CD14-positive monocyte (primary cell): ENCODE measurements at places on chromosomes 12 and 14.

DNA sequence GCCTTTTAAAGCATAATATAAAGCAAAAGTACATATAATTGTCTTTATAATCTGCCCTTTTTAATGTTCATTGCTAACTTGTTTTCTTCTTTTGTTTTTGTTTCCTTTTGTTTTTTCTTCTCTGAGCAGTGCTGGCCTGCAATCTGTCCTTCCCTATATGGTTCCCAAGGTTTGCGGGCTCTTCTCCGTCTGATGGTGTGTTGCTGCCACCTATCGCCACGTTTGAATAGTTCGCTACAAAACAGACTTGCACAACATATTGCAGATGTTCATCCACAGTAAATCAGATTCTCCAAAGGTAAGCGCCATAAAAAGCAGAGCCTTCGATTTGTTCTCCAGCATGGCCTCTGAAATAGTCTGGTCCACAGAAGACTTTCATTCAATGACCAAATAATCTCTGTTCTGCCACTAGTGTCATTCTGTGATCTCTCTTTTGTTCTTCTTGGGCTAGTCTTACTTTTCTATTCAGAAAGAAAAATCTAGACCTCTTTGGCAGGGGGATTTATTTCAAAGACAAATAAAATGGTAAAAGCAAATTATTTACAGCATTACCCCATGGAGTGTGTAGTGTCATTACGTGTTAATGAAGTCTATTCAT, 33.5 kb downstream of the C12orf50 start:
- H3K4me3 ChIP-seq: no peak overlapping the region
- H3K27me3 ChIP-seq: no peaks in the 10 kb centered on the region
- H3K4me1 ChIP-seq: no peaks in the 10 kb centered on the region
- H3K27ac ChIP-seq: no peak overlapping the region

DNA sequence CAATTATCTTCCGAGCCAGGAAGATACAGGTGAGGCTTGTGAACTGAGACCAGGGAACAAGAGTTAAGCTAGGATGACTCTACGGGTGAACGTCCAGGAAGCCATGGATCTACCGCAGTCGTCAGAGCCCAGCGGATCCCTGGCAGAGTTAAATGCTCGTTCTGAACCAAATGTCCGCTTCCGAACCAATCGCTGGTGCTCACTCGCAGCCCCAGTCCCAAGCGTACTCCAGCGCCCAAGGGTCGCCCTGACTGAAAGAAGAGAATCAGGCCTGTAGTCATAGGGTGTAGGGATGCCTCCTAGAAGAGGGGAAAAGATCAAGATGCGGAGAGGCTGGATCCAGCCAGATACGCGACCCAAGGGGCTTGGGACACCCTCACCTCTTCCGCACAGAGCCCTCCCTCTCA, 283 bp downstream of the VIPAS39 start:
- H3K27ac ChIP-seq: peak overlapping the region; percentile 66
- peak; percentile 6 for DNase-seq
- H3K4me3 ChIP-seq: peak overlapping the region; percentile 87
- no peaks in the 10 kb centered on the region for H3K27me3 ChIP-seq

DNA sequence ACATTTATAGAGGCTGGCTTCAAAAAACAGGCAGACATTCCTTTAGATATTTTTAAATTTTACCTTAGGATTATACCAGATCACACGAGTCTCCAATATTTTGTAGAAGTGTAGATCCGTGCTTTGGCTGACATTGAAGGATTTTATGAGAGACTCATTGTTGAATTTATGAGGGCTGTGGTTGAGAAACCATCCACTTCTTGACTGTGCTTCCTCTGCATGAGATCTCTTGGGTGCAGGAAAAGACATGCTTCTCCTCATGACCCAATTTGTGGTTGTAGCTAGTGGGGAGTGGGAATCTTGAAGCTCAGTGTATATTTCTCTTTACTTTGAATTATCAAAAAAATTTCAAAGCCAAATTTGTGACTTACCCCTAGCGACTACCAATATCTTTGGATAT, 36.7 kb upstream of the NKX2-8 start:
- no peak for DNase-seq
- H3K4me1 ChIP-seq: no peaks in the 10 kb centered on the region
- H3K4me3 ChIP-seq: no peak overlapping the region
- no peaks in the 10 kb centered on the region for H3K27me3 ChIP-seq
- H3K27ac ChIP-seq: no peak overlapping the region
- no peaks in the 10 kb centered on the region for H3K36me3 ChIP-seq

DNA sequence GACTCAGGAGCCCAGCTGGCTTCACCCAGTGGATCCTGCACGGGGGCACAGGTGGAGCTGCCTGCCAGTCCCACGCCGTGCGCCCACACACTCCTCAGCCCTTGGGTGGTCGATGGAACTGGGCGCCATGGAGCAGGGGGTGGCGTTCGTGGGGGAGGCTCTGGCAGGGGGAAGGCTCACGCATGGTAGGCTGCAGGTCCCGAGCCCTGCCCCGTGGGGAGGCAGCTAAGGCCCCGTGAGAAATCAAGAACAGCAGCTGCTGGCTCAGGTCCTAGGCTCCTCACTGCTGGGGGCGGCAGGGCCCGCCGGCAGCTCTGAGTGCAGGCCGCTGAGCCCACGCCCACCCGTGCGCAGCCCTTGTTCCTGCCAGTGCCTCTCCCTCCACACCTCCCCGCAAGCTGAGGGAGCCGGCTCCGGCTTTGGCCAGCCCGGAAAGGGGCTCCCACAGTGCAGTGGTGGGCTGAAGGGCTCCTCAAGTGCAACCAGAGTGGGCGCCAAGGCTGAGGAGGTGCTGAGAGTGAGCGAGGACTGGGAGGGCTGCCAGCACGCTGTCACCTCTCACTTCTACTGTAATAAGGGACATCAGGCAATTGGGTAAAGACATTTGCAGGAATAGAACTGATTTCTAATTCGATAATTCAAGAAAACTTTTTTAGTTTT, 115.4 kb downstream of the TMTC2 start:
- no peaks in the 10 kb centered on the region for H3K27me3 ChIP-seq
- DNase-seq: no peak
- H3K4me1 ChIP-seq: no peaks in the 10 kb centered on the region
- H3K36me3 ChIP-seq: peaks cover 7% of the 10 kb centered on the region

DNA sequence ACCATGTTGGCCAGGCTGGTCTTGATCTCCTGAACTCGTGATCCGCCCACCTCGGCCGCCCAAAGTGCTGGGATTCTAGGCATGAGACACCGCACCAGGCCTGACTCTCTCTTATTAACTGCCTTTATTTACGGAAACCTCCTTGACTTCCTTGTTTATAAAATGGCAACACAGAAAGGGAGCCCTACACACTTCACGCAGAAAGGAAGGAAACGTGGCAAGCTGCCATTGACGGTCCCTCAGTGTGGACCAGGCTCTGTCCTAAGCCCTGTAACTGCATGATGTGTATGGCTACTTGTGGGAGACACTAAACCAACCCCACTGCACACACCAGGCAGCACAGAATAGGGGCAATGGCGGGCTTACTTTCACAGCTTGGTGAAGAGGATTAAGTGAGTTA, 11.7 kb downstream of the CINP start:
- peak; percentile 14 for DNase-seq
- H3K4me3 ChIP-seq: no peak overlapping the region
- peak overlapping the region; percentile 61 for H3K27ac ChIP-seq
- H3K4me1 ChIP-seq: peaks cover 22% of the 10 kb centered on the region

DNA sequence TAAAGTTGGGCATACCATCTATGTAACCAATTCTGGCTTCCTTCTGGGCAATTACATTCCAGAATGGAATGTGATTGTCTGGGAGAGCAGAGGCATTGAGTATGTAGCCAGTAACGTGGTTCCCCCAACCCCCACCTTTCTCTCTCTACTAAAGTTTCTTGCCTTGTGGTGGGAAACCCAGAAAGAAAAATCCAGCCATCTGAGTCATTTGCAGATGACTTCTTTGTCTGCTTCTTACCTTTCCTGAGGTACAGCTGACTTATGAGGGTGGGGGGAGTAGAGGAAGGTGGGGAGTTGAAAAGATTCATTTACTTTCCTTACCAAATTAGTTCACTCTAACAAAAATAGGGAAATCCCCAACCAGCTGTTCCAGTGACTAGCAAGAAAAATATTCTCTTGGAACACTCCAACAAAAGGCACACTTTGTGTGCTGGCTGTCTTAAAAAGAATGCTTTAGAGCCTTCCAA, 112.1 kb upstream of the FRMD6 start:
- H3K4me1 ChIP-seq: no peaks in the 10 kb centered on the region
- no peak for DNase-seq
- H3K36me3 ChIP-seq: no peaks in the 10 kb centered on the region
- no peaks in the 10 kb centered on the region for H3K27me3 ChIP-seq
- no peak overlapping the region for H3K27ac ChIP-seq

GRCh38 chr14:81784084-81784483, 250.4 kb upstream of the SEL1L start:
- no peaks in the 10 kb centered on the region for H3K4me1 ChIP-seq
- H3K36me3 ChIP-seq: no peaks in the 10 kb centered on the region
- H3K27me3 ChIP-seq: no peaks in the 10 kb centered on the region
- no peak for DNase-seq

GRCh38 chr14:103456167-103456835, 66.3 kb downstream of the CKB start:
- no peaks in the 10 kb centered on the region for H3K4me1 ChIP-seq
- H3K4me3 ChIP-seq: no peak overlapping the region
- H3K36me3 ChIP-seq: peaks cover 50% of the 10 kb centered on the region
- DNase-seq: no peak
- no peak overlapping the region for H3K27ac ChIP-seq

- no peaks in the 10 kb centered on the region for H3K36me3 ChIP-seq
- H3K4me3 ChIP-seq: no peak overlapping the region
- no peaks in the 10 kb centered on the region for H3K4me1 ChIP-seq
- H3K27ac ChIP-seq: no peak overlapping the region
These were observed 61.1 kb downstream of the RAB35 start for GRCh38 chr12:120055231-120056000.

DNA sequence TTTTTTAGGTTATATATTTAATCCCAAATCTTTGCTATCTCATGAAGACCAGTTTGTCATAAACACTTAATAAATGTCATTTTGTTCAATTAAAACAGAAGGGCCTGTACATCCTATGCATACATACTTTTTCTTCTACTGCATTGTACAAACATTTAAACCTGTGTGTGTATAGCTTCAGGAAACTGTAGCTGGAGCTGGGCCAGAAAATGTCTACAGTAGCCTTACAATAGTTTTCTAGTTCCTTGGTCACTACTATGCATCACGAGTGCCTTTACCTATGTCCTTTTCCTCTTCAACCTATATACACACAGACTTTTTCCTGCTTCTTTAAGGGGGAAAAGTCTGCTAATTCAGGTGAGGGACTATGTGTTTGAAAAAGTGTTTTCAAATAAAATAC, 302.8 kb downstream of the PAWR start:
- no peak overlapping the region for H3K4me3 ChIP-seq
- DNase-seq: no peak
- H3K36me3 ChIP-seq: no peaks in the 10 kb centered on the region
- no peaks in the 10 kb centered on the region for H3K4me1 ChIP-seq
- H3K27me3 ChIP-seq: no peaks in the 10 kb centered on the region

DNA sequence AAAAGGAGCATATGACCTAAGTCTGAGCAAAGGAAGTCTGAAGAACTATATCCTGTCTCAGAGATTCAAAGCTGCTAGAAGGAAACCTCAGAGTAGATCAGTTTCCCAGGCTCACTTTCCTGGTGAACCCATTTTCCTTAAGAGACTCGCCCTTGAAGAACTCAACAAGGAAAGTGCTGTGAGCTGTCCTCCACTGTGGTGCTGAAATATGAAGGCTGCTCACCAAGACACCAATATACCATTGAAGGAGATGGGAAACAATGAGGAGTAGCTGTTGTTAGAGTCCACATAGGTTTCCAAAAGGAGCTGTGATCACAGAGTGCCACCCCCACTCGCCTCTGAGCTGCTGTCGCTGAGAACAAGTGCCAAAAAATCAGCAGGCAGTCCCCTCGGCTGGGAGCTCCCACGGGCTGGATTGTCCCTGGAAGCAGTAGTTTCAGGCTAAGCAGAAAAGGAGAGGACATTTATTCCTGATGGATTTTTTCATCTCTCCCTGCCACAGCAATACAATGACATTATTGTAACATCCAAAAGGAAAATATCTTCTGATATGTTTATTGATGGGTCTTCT, 282.1 kb downstream of the RPS29 start:
- H3K36me3 ChIP-seq: no peaks in the 10 kb centered on the region
- H3K27ac ChIP-seq: no peak overlapping the region
- H3K4me1 ChIP-seq: no peaks in the 10 kb centered on the region
- H3K27me3 ChIP-seq: no peaks in the 10 kb centered on the region
- H3K4me3 ChIP-seq: no peak overlapping the region
- no peak for DNase-seq

DNA sequence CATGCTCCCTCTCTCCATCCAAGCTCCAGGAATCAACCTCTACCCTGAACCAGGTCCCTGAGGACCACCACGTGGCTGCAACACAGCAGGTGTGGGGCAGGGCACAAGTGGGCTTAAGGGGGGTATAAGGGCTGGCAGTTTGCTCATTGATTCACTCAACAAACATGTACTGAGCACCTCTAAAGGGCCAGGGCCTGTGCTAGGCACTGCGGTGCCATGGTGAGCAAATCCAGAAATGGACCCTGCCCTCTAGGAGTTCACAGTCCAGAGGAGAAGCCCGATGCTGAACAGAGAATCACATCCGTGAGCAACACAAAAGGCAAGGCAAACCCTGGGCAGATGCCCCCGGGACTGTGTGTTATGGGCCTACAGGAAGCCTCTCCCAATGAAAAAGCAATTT, 6.5 kb upstream of the AQP2 start:
- H3K27me3 ChIP-seq: peaks cover 39% of the 10 kb centered on the region
- no peak overlapping the region for H3K4me3 ChIP-seq
- no peaks in the 10 kb centered on the region for H3K36me3 ChIP-seq
- H3K4me1 ChIP-seq: peaks cover 25% of the 10 kb centered on the region
- DNase-seq: no peak

DNA sequence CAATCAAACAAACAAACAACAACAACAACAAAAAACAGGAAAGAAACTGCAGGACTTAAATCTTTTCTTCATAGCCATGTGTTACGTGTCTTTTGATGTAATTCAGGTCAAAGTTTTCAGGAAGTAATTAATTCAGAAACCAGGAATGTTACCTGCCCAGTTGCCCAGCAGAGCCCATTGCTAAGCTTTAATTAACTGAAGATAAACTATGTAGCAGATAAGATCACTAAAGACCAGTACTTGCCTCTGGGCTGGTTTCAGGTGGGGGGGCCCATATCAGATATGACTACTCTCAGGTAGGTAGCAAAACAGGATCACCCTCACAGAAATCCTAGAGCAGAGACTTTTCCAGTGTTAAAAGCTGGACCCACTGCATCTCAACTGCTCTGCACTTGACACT, 69.2 kb downstream of the LIN7A start:
- H3K4me3 ChIP-seq: no peak overlapping the region
- peaks cover 8% of the 10 kb centered on the region for H3K36me3 ChIP-seq
- H3K27ac ChIP-seq: no peak overlapping the region
- DNase-seq: no peak

GRCh38 chr12:74408601-74409166, 129.0 kb upstream of the ATXN7L3B start:
- no peaks in the 10 kb centered on the region for H3K27me3 ChIP-seq
- no peak for DNase-seq
- no peak overlapping the region for H3K27ac ChIP-seq
- no peaks in the 10 kb centered on the region for H3K36me3 ChIP-seq
